RPMI8226 (cell line): ENCODE measurements at places on chromosomes 7 and 10.

GRCh38 chr10:24556126-24556749 lies 167.4 kb downstream of the ARHGAP21 start:
- DNase-seq, result no peak

GRCh38 chr7:158501393-158502067 lies 86.1 kb downstream of the PTPRN2 start:
- DNase-seq, result no peak

- no peak for DNase-seq
These were observed 303.9 kb downstream of the WDR37 start for GRCh38 chr10:1360011-1360557.

DNA sequence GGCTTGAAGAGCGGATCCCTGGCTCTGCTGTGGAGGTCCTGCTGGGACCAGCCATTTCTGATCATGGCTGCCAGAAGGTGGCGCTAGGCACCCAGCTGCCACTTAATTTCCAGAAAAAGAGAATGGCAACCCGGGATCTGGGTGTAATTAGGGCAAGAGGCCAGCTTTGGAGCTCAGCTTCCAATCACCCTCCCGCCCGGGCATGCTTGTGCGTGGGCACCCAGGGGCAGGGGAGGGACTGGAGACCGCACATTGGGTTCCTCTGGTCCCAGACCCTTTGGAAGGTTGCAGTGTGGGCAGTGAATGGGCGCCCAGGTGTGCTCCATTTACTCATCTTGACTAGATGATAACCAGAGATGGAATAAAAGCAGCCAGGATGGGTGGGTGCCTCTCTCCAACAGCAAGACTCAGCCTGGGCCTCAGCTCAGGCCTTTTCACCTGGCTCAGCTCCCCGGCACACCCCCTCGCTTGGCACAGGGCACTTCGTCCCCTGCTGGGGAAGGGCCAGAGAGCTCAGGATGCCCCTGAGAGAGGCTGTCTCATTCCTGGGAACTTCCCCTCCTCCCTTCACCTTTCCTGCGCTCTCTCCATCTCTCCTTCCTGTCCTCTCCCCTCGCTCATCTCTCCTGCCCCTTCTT lies 14.7 kb downstream of the FAM241B start:
- peak; percentile 56 for DNase-seq

- no peak for DNase-seq
These were observed 114.1 kb downstream of the CAMK1D start for GRCh38 chr10:12463459-12463838.

DNA sequence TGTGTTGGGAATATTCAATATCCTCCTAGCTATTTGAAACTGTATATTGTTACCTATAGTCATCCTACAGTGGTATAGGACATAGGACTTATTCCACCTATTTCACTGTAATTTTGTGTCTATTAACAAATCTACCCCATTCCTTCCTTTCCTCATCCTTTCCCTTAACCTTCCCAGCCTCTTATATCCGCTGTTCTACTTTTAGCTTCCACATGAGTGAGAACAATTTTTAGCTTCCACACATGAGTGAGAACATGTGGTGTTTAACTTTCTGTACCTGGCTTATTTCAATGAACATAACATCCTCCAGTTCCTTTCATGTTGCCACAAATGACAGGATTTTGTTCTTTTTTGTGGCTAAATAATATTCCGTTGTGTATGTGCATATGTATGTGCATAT lies 95.9 kb upstream of the FGL2 start:
- no peak for DNase-seq

- no peak for DNase-seq
These were observed 39.5 kb downstream of the TSPAN14 start for GRCh38 chr10:80493522-80494051.

DNA sequence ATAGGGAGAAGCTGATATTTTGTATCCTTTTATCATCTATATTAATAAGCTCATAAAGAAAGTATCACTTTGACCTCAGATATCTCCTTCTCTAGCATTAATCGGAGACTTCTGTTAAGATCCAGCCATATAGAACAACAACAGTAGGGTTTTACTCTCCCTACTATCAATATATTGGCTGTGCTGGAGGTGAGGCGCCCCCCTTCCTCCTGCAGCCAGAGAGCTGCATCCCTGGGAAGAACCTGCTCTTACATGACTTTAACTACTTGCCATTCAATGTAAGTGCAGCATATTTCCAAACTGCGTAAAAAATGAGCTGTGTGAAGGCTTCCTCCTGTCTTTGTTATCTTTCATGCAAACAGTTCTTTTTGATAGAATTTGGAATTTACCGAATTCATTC lies 247.8 kb downstream of the SDK1 start:
- DNase-seq, result no peak

- DNase-seq, result peak; percentile 82
These were observed 30.6 kb downstream of the PALD1 start for GRCh38 chr10:70508912-70509756.

DNA sequence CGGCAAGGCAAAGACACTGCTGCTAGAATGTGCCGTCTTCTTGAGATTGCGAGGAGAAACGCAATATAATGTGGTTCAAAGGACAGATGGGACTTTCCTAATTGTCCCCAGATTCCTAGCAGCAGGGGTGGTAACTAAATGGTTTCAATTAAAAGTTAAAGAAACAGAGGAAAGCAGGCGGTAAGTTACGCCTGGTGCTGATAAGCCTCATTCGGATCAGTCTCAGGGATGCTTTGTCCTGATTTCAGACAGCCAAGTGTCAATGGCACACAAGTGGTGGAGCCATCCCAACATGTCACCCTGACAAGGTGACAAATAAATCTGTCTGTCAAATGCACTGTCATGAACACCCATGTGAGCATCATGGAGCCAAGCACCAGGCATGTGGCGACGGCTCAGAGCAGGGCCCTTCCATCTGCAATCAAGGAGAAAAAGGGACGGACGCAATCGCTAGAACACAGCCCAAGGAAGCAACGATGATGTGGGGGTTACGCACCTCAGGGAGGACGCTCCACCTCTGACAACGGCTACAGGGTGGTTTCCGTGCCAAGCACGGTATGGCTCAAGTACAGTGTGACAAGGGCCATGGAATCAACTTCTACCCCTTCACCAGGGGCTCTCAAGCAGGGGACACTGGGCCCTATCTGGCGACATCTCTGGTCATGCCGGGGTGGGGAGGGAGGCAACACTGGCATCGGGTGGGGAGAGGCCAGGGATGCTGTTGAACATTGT lies 66.2 kb downstream of the CTBP2 start:
- no peak for DNase-seq

GRCh38 chr7:148941598-148942275 lies 57.6 kb upstream of the EZH2 start:
- DNase-seq, result peak; percentile 91

DNA sequence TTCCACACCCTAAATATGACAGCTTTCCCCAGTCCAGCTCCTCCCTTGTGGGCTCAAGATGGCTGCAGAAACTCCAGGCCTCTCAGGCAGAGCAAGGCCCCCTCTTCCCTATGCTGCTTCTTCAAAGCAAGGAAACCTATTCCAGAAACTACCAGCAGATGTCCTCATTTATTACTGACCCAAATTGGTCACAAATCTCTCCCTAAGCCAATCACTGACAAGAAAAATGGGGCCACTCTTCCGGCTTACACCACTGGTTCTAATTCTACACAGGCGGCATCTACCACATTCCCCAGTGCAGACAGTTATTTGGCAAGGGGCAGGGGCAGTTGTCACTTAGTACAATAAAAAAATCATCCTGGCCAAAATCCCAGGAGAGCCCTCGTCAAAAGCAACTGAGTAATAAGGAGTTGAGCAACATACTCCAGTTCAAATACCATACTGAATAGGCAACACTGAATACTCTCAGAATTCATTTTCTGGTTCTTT lies 150.4 kb downstream of the SFMBT2 start:
- DNase-seq, result peak; percentile 43

- DNase-seq, result peak; percentile 55
These were observed 103.7 kb downstream of the RNF216 start for GRCh38 chr7:5677538-5678294.

- no peak for DNase-seq
These were observed 13.6 kb downstream of the TSPAN15 start for GRCh38 chr10:69464801-69465401.

DNA sequence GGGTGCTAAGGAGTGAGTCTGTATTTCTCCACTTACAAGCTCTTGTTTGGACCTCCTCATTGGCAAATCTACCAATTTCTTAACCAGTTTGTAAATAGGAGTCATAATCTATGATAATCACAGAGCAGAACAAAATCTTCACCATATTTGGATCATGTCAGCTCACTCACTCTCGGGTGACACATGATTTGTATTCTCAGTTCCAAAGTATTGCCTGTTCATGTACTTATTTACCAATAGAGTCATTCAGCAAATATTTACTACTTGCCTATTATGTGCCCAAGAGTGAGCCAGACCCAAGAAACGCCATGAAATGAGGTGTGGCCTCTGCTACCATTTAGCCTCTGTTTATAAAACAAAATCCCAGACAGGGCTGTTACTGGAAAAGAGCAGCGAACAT lies 114.8 kb downstream of the TSPAN12 start:
- DNase-seq, result no peak

DNA sequence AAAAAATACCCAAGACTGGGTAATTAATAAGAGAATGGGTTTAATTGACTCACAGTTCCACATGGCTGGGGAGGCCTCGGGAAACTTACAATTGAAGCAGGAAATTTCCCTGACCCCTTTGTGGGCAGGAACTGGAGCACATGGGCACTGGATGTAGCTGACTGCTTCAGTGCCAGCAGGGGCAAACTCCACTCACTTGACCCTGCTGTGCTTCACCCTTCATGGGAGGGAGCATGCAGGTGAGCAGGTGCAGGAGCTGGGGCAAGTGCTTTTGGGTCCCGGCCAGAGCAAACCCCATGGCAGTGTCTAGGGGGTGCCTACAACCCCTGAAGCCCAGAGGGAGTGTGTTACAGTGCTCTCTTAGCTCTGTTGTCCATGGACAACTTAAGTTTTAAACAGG lies 132.6 kb downstream of the AKR1D1 start:
- DNase-seq, result no peak

DNA sequence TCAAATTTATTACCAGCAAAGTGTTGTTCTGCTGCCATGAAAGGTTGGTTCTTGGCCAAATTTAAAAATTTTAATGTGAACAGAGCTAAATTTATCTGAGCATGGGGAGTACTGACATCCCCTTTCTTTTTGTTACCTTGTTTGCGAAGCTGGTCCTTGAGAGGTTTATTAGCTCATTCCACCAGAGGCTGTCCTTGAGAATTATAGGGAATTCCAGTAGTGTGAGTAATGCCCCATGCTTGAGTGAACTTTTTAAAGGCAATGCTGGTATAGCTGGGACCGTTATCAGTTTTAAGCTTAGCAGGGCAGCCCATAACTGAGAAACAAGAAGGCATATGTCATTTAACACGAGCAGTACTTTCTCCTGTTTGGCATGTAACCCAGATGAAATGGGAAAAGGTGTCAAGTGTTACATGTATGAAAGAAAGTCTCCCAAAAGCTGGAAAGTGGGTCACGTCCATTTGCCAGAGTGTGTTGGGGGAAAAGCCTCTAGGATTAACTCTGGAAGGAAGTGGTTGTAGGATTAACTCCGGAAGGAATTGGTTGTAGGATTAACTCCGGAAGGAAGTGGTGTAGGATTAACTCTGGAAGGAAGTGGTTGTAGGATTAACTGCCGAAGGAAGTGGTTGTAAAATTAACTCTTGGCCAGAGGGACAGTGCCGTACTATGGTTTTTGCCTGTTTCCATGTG lies 37.3 kb upstream of the AKR1C2 start:
- no peak for DNase-seq

DNA sequence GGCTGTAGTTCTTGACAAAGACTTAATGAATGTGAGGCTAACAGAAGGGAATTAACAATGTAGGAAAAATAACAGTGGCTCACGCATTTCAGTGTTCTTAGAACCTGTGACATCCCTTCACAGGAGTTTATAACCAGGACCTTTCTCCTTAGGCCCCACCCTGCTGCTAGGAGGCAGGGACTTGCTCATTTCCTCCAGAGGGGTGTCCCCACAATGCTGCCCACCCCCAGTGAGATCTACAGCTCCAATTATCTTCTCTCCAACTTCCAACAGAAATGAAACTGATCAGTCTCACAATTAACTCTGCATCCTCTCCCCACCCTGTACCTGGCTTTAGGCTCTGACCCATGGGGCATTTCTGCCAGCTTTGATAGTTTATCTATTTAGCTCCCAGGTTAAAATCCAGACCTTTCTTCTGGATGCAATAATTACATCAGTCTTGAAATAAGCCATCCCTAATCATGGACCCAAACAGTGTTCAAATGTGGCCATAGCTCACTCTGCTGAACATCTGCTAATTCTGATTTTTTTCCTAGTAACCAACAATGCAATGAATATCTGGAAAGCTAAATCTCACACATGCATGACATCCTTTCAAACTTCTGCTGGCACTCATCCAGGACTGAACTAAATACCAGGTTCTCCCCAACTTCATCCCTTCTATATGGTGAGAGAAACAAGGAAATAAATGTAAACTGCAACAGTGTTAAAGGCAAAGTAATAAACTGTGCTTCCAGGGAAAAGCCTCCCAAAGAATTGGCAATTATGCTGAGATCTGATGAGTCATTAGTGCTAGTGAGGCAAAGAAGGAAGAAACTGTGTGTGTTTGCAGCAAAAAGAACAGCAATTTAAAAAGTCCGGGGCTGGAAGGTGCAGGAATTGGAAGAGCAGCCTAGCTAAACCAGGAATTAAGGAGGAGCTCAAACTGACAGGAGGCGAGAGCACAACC lies 64.6 kb downstream of the HERPUD2 start:
- DNase-seq, result no peak

DNA sequence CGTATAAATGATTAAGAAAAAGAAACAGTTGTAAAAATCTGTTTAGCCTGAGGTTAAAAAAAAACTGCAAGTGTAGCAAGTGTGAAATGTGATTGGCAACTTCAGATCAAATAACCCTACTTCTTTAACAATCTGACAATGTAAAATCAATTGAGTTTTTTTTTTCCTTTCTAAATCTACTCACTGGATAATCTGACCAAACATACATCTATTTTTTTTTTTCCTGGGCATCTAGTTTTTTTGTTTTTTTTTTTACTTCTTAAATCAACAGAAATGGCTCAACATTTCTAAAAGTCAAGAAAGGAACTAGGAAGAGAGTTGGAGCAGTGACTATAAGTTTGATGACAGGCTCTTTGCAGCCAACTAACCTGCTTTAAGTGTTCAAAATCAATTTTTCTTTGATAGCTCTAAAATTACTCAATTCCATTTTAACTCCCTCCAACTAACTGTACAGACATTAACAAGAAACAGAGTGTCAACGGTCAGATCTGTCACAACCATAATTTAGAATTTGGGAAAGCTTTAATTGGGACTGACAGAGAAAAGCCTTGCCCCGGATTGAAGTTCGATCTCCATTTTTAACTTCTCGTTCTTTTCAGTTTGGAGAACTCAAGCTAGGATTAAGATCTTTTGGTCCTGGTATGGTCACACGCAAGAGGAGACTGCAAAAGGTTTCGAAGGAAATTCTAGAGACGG lies 1.2 kb downstream of the ARL3 start:
- peak; percentile 7 for DNase-seq

GRCh38 chr10:88759366-88760101 lies at the start of gene LIPN:
Gene LIPN (plus strand): TSS chr10:88760020. CDS start chr10:88761406, 1,386 bp downstream.
- no peak for DNase-seq

- no peak for DNase-seq
These were observed 1219.4 kb downstream of the TYW1 start for GRCh38 chr7:68216051-68216450.

GRCh38 chr7:113338071-113338696 lies 219.8 kb upstream of the SMIM30 start:
- no peak for DNase-seq

GRCh38 chr7:22944022-22944421 lies 69.9 kb downstream of the HYCC1 start:
- no peak for DNase-seq

- DNase-seq, result no peak
These were observed 437.3 kb downstream of the PARD3 start for GRCh38 chr10:34377833-34378232.

GRCh38 chr7:85320699-85321476 lies 134.0 kb upstream of the SEMA3D start:
- no peak for DNase-seq

- DNase-seq, result no peak
These were observed 83.0 kb upstream of the CXCL12 start for GRCh38 chr10:44467900-44468299.
